ENCODE measurements at places on chromosomes 5 and 9. TPM values are rescaled to one million over a fixed set of nuclear protein-coding genes. Genes with fewer than 3 reads are reported as not detected.

Gene TRIP13
- 0.95 TPM for total RNA-seq

Gene NDST1
- 68.8 TPM for total RNA-seq

Gene UBE2QL1
- total RNA-seq = 5.8 TPM

Gene PCDHGA2
- total RNA-seq = 7.4 TPM

Gene MCTP1
- 38.9 TPM for total RNA-seq

Gene GNA14
- total RNA-seq = 6.0 TPM

Gene SCAMP1
- 46.1 TPM for total RNA-seq

Gene FCN2
- not detected for total RNA-seq

Gene FAM221B
- not detected for total RNA-seq

Gene CAVIN4
- 0.51 TPM for total RNA-seq

Gene SHISAL2B
- not detected for total RNA-seq

Gene MYORG
- total RNA-seq = 12.0 TPM

Gene HSPA4
- total RNA-seq = 89.8 TPM

Gene SHLD3
- 3.3 TPM for total RNA-seq

Gene SPATA31D4
- not detected for total RNA-seq

Gene ZDHHC11
- 29.1 TPM for total RNA-seq

Gene CDH9
- not detected for total RNA-seq

Gene HRH2
- total RNA-seq = 8.2 TPM

Gene PPP1R2B
- not detected for total RNA-seq

Gene MSX2
- total RNA-seq = 0.88 TPM

Gene FOXD4L3
- total RNA-seq = not detected

Gene CMYA5
- 3.5 TPM for total RNA-seq

Gene IL13
- 0.29 TPM for total RNA-seq

Gene NR2F1
- 31.5 TPM for total RNA-seq

Gene DRD1
- total RNA-seq = 0.29 TPM

Gene COL23A1
- total RNA-seq = 2.0 TPM

Gene ECSCR
- total RNA-seq = 46.6 TPM

Gene FIBCD1
- 0.14 TPM for total RNA-seq

Gene SOX30
- 0.29 TPM for total RNA-seq

Gene TRIM41
- 15.2 TPM for total RNA-seq

Measured in posterior vena cava (tissue), 2 donors.